ENCODE measurements at places on chromosomes 2 and 18.

- no peak for DNase-seq
Observed at GRCh38 chr18:50091509-50092244, 103.3 kb downstream of the MYO5B start.

- no peak for DNase-seq
Observed at GRCh38 chr2:52995424-52995823, 772.2 kb upstream of the CHAC2 start.

- no peak for DNase-seq
Observed at GRCh38 chr18:56995579-56996188, 151.2 kb upstream of the BOD1L2 start.

- DNase-seq: no peak
Observed at GRCh38 chr2:9092383-9093282, 89.1 kb upstream of the MBOAT2 start.

DNA sequence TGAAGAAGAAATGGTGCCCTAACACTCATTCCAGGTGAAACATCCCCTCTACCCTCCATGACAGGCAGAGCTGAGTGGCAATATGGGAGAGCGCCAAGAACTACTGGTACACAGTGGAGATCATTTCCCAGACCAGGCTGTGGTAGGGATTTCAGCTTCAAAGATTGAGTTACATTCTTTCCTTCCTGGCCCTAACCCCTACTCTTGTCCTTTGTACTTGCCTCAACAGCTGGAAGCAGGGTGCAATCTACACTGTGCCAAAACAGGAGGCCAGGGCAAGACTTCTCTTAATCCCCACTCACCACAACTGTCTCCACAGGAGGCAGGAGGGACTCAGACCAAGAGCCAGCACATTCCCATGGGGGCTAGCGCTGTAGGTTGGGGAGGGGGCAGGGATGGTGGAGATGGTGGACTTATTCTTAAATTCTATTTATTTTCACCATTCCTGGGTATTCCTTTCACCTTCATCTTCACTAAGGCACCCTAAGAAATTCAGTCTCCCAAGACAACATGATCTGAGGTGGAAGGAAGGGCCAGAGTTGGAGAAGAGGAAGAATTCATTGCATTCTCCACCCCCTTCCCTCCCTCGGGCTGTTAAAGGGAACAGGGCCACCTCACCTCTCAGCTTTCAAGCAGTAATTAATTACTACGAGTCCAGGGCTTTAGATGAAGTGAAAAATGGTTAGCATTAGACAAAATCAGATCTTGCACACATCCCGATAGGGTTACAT lies 65.9 kb downstream of the AAK1 start:
- no peak for DNase-seq

GRCh38 chr2:216949700-216950413 lies 90.0 kb upstream of the TNP1 start:
- no peak for DNase-seq

DNA sequence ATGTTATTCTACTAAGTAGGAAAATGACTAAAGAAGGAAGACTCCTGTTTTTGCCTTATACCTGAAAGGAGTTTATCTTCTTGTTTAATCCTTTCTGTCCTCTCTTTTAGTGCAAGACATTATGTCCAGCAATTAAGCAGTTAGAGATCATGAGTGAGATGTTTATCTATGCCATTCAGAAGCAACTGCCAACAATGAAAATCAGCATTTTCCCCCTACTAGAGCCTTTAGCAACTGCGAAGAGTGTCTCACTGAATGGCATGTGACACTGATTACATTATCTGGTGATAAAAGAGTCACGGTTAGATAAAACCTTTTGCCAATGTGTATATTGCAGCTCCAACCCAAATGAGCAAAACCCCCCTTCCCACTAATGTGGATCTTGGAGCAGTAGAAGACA lies 357.7 kb upstream of the SYT4 start:
- DNase-seq: no peak

DNA sequence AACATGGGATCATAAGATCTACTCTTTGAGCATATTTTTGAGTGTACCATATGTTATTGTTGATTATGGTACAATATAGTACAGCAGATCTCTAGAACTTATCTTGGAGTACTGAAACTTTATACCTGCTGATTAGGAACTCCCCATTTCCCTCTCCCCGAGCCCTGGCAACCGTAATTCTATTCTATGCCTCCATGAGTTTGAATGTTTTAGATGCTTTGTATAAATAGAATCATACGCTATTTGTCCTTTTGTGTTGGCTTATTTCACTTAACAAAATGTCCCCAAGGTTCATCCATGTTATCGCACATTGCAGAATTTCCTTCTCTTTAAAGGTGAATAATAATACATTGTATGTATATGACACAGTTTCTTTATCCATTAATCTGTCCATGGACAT lies 117.2 kb downstream of the PTPRM start:
- no peak for DNase-seq

DNA sequence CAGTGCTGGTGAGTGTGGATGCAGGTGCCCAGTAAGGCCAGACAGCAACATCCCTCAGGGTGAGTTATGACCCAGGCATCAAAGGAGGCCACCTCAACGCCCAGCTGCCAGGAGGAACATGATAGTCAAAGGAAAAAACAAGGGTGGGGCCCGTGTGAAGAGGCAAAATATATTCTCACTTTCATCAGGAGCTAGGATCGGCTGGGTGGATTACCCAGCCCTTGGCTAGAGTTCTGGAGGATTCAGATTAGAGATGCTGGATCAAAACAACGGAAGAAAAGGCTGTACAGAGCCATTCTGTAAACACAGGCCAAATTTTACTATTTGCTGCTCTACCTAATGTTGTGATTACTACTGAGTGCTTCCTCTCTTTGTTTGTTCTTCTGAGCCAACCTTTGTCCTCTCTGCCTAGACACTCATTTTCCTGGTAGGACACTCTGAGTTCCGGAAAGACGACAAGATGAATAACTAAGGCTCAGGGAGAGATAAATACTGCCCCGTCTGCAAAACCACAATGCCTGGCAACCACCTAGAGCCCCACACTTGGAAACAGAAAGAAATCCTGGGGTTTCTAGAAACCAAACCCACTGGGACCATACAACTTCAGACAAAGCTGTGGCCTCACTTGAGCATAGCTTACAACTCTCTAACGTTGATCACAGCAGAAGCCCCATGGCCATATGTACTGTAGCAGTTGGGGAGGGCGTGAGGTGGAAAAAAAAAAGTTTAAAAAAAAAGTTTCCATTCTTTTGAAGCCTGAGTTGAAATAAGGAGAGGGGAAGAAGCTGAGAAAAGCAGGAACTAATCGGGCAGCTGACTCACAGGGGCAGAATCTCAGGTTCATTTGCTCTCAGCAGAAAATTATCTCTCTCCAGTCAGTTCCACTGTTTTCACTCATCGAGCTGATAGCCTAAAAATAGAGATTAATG lies 17.8 kb upstream of the PMAIP1 start:
- peak; percentile 42 for DNase-seq

DNA sequence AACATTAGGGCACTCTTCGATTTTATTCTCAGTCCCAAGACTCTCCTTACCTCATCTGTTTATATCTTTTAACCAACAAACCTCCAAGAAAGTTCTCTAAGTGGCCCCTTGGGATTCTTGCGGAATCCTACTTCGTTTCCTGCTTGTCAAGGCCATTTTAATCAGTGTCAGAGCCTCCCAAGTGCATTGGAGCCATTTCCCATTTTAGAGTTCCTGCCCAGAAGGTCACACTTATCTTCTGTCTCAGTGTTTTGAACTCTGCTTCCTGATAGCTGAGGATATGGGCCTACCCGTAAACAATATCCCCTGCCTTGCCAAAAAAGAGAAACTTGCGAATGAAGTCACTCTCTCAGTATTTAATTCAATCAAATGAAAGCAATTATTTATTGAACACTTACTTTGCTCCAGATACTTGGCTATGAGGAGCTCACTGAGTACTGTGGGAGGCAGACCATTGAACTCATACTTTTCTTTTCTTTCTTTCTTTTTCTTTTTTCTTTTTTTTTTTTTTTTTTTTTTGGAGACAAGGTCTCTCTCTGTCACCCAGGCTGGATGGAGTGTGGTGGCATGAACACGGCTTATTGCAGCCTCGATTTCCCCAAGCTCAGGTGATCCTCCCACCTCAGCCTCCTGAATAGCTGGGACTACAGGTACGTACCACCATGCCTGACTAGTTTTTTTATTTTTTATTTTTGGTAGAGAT lies 5.7 kb upstream of the NOSTRIN start:
- DNase-seq: no peak

- DNase-seq: no peak
Observed at GRCh38 chr2:98374286-98374685, 28.0 kb downstream of the CNGA3 start.

- no peak for DNase-seq
Observed at GRCh38 chr2:232593982-232594381, 39.4 kb upstream of the EFHD1 start.

GRCh38 chr2:6914828-6915227 lies 2.4 kb upstream of the RNF144A start:
- DNase-seq: peak; percentile 48

DNA sequence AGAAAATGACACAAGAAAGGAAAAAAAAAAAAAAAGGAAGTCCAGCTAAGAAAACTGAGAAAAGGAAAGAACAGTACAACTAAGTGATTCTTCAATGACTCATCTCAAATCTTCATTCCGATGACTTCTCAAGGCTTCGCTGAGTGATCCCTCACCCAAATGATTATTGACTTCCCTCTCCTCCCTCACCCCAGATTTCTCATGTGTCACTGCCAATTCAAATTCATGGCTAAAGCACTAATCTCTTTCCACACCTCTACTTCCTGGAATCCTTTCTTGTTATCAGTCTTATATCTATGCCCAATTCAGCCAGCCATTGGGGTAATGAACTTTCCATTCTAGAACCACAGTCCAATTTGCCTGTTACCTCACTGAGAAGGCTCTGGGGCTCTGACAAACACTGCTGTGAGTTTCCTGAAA lies 7.2 kb upstream of the ABCB11 start:
- no peak for DNase-seq

DNA sequence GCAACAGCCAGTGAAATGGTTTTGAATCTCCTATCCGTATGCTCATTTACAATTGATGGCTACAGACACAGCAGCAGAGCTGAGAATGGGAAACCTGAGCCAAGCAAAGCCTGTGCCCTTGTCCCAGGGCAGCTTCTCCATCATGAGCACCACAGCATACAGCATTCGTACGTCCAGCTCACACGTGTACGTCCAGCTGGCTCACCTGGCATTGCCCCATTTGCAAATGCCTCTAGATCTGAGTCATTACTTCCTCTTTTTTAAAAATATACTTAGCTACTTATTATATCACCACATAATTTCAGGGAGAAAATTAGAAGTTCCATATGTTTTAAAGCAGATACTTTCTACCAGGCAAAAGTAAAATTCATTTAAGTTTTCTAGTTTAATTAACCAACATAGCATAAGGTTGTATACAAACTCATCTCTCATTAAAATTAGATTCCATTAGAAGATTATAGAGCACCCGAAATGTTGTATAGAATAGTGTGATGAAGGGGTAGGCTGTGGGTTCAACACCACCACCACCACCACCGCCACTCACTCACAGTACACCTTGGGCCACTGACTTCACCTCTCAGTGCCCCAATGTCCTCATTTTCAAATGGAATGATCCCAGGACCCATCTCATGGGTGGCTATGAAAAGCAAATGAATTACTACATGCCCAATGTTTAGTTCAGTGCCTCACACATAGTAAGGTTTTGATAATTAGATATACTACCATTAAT lies 31.4 kb upstream of the TMEM177 start:
- DNase-seq: no peak

DNA sequence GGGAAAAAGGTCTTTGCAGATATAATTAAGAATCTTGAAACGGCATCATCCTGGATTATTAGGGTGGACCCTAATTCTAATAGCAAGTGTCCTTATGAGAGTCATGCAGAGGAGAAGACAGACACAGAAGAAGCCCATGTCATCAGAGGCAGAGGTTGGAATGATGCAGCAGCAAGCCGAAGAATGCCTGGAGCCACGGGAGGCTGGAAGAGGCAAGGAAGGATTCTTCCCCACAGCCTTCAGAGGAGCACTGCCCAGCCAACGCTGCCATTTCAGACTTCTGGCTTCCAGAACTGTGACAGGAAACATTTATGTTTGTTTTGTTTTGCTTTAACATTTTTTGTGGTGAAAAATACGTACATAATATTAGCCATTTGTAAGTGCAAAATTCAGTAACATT lies 72.3 kb downstream of the MCFD2 start:
- DNase-seq: no peak

GRCh38 chr18:3692691-3693090 lies 242.7 kb downstream of the TGIF1 start:
- no peak for DNase-seq

- DNase-seq: no peak
Observed at GRCh38 chr2:133438026-133438425, 130.2 kb downstream of the NCKAP5 start.

DNA sequence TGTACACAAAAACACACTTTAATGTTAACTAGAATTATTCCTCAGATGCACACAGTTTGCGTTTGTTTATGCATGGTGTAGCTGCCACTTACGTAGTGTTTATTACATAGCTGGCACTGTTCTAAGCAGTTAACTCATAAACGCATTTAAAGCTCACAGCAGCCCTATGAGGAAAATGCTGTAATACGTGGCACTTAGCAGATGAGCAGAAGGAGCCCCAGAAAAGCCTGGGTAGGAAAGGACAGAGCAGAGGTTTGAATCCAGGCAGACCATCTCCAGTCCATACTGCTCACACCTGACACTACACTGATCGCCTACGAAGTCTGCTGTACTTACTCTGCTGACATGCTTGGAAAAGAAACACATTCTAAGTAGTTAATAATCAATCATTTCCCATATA lies 66.6 kb downstream of the BCL2 start:
- DNase-seq: no peak

- DNase-seq: peak; percentile 23
Observed at GRCh38 chr2:48601349-48601748, 16.3 kb upstream of the GTF2A1L start.

DNA sequence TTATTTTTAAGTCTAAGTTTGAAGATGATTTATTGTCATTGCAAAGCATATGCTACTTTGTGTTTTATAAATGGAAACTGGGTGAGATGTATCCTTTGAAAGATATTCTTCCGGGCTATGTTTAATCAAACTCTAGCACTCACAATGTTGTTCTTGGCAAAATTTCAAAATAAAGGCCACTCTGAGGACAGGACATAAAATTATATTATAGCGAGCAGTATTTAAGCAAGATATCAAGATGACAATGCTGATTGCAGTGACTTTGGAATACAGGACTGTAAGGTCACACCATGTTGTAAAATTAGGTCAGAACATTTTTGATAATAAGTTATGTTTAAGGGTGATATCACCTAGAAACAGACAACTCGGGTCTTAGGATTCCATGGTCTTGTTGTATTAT lies 14.2 kb downstream of the RPRM start:
- DNase-seq: no peak

GRCh38 chr2:77328134-77328931 lies 193.8 kb downstream of the LRRTM4 start:
- DNase-seq: no peak

GRCh38 chr2:85659324-85659981 lies 8.5 kb downstream of the SFTPB start:
- DNase-seq: no peak

GRCh38 chr2:46087492-46087891 lies 209.7 kb upstream of the EPAS1 start:
- no peak for DNase-seq
